ENCODE measurements at places on chromosomes 1 and 21. TPM values are rescaled to one million over a fixed set of nuclear protein-coding genes. Genes with fewer than 3 reads are reported as not detected.

The IFI44L gene
- not detected for total RNA-seq

GRCh38 chr1:197911111-197911856 lies 5.9 kb upstream of the LHX9 start:
- H3K27me3 ChIP-seq = peaks cover 91% of the 10 kb centered on the region
- peak overlapping the region; percentile 87 for H3K4me3 ChIP-seq
- no peak overlapping the region for H3K27ac ChIP-seq
- DNase-seq = peak; percentile 76

GRCh38 chr1:83802460-83803152 lies 196.3 kb downstream of the TTLL7 start:
- 0 out of 2 replicates have a peak, but pooled peaks cover 1% of the 10 kb centered on the region for H3K27me3 ChIP-seq
- H3K4me1 ChIP-seq = no peaks in the 10 kb centered on the region
- H3K4me3 ChIP-seq = no peak overlapping the region
- no peak overlapping the region for H3K27ac ChIP-seq
- DNase-seq = no peak

The HSD11B1 gene
- total RNA-seq = not detected

DNA sequence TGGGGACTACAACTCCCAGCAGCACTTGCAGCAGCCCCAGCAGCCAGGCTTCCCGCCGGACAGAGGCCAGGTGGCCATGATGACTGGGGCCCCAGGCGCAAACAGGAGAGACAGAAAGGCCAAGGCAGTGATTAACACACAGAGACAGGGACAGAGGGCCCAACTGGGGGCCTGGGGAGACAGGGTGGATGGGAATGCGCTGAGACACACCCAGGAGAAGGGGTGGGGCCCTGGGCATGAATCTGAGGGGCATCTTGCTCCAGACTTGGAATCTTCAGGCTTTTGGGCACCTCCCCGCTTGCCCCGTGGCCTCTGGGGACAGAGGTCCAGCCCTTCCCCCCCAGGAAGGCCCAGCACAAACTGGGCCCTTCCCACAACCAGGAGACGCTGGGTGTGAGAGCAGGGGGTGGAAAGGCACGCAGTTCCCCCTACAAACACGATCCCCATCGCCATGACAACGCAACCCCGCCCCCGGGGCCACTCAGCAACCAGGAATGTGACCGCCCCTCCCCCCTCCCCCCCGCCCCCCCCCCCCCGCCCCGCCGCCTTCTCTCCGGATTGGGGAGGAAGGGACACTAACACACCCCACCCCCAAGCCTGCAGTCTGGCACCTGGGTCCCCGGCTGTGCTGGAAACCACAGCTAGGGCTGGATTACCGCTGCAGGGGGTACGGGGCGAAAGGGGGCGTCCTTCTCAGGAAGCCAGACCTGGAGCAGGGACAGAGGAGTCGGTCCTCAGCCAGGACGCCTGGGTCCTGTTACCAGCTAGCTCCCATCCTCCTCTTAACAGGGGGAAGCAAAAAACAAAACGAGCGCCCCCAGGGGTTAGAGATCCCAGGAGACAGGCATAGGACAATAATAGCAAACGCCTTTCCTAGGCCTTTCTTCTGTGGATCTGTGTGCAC lies 4.5 kb downstream of the HDGF start:
- H3K36me3 ChIP-seq = peaks cover 38% of the 10 kb centered on the region
- peak; percentile 94 for DNase-seq
- peak overlapping the region; percentile 91 for H3K4me3 ChIP-seq
- H3K4me1 ChIP-seq = peaks cover 26% of the 10 kb centered on the region
- peak overlapping the region; percentile 96 for H3K27ac ChIP-seq

DNA sequence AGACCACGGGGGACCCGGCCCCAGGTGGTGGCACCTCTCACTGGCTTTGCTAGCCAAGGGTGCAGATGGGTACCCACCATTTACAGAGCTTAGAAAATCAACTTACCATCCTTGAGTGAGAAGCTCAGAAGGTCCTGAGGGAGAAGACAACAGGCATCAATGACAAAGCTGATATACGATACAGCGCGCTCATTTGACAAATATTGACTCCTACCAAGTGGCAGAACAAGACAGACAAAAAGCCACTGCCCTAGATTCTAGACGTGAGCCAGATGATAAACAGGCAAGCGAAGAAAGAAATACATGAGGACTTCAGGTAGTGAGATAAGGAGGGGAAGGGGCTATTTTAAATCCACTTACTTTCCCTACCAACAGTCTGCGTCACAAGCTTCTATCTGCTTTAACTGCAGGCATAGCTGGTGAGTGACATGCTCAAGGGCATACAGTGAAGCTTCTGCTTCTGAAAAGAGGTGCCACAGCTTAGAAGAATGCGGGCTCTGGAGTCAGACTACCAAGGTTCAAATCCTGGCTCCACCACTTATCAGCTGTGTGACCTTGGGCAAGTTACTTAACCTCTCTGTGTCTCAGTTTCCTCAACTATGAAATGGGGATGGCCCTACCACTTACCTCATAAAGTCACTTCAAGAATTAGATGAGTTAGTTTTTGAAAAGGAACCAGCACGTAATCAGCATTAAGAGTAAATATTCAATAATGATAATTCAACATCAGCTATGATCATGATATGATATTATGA lies 29.1 kb downstream of the TMCO4 start:
- H3K27ac ChIP-seq = no peak overlapping the region
- DNase-seq = no peak
- H3K36me3 ChIP-seq = no peaks in the 10 kb centered on the region
- peaks cover 4% of the 10 kb centered on the region for H3K4me1 ChIP-seq
- H3K27me3 ChIP-seq = no peaks in the 10 kb centered on the region
- no peak overlapping the region for H3K4me3 ChIP-seq

GRCh38 chr21:40466893-40467483 lies 380.0 kb downstream of the DSCAM start:
- DNase-seq = no peak
- no peaks in the 10 kb centered on the region for H3K36me3 ChIP-seq
- no peaks in the 10 kb centered on the region for H3K4me1 ChIP-seq

GRCh38 chr1:198333744-198334143 lies 176.9 kb downstream of the NEK7 start:
- DNase-seq = no peak
- H3K4me1 ChIP-seq = no peaks in the 10 kb centered on the region
- H3K36me3 ChIP-seq = no peaks in the 10 kb centered on the region
- no peaks in the 10 kb centered on the region for H3K27me3 ChIP-seq
- no peak overlapping the region for H3K4me3 ChIP-seq

The PROK1 gene
- total RNA-seq = not detected

DNA sequence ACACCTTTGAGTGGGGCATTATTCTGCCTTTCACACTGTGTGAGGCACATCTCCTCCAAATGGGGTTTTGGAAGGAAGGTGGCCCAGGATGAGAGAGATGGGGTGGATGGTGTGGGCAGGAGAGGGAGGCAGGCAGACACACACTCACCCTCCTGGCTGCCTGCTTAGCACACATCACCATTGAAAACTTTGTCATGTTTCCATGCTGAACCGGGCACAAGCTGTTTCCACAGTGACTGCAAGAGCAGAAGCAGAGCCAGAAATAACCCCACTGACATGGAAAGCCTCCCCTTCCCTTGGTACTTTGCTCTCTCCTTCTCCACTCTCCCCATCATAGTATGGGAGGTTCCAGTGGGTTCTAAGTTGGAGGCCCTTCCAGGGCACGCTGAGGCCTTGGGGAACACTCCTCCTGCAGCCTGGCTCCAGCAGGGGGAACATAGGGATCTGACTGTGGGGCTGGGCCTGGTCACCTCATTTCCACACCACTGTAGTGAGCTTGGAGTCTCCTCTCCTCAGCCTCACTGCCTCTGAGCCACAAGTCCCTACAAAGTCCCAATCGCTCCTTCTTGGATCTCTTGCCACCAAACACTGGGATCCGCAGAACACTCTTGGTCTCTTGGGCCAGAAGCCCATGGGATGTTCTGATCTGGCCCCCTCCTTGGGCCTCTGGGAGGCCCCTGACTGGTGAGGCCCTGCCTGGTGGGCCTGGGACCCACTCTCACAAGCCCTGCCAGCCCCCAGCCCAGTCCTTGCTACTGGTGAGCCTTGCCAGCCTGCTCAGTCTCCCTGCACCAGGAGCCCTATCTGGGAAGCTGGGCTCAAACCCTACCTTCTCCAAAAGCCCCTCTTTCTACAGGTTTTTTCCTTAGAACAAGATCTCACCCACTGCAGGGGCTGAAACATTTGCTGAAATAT lies 163.0 kb upstream of the EDN2 start:
- H3K27me3 ChIP-seq = no peaks in the 10 kb centered on the region
- no peaks in the 10 kb centered on the region for H3K36me3 ChIP-seq
- H3K4me3 ChIP-seq = no peak overlapping the region
- H3K4me1 ChIP-seq = no peaks in the 10 kb centered on the region
- DNase-seq = no peak
- no peak overlapping the region for H3K27ac ChIP-seq

GRCh38 chr1:247156787-247157232 lies 15.0 kb downstream of the ZNF124 start:
- no peak for DNase-seq
- H3K27me3 ChIP-seq = no peaks in the 10 kb centered on the region
- no peak overlapping the region for H3K4me3 ChIP-seq
- H3K4me1 ChIP-seq = no peaks in the 10 kb centered on the region
- H3K36me3 ChIP-seq = peaks cover 89% of the 10 kb centered on the region

- no peaks in the 10 kb centered on the region for H3K27me3 ChIP-seq
- H3K36me3 ChIP-seq = no peaks in the 10 kb centered on the region
- H3K4me3 ChIP-seq = peak overlapping the region; percentile 90
- DNase-seq = no peak
Measured at GRCh38 chr1:150563340-150564038, 14.3 kb downstream of the ADAMTSL4 start.

GRCh38 chr1:57845041-57845440 lies 421.2 kb upstream of the DAB1 start:
- H3K36me3 ChIP-seq = peaks cover 23% of the 10 kb centered on the region
- no peaks in the 10 kb centered on the region for H3K27me3 ChIP-seq

DNA sequence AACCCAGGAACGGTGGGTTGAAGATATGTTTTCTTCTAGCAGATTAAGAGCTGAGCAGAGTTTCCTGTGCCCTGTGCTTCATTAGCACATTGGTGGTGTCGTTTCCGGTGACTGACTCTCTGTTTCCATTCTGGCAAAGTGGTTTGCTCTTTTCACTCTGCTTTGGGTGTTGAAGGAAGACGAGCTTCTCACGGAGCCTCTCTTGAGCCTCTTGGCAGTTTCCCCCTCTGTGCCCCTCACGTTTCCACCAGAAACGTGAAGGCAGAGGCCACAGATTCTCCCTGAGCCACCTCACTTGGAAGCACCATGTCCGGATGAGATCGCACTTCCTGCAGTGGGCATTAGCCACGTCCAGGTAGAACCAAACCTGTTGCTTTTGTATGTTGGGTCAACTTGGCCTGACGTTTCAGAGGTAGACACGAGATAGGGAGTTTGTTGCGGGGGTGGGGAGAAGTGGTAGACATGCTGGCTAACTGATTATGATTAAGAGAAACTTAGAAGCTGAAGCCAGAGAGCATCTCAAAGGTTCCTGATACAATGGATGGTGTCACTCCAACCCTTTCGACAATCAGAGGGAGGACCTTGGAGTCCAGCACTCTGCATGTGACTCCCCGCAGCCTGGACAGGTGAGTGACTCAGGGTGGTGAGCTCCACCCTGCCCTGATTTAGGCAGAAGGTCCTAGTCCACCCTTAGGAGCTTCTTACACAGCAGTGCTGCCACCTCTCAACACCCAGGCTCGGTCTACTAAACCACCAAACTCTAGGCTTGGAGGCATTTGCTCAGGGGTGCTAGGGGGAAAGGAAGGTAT lies at the start of gene LAX1:
Gene LAX1 (plus strand): TSS at position 155 of the 809 bp plus-strand sequence. CDS start 383 bp downstream, at position 538.
- no peaks in the 10 kb centered on the region for H3K36me3 ChIP-seq
- H3K4me3 ChIP-seq = no peak within 1 kb of the TSS
- no peak for DNase-seq
- H3K27ac ChIP-seq = no peak within 1 kb of the TSS
- no peaks in the 10 kb centered on the region for H3K27me3 ChIP-seq

GRCh38 chr1:67632811-67633655 lies 52.0 kb upstream of the GADD45A start:
- H3K36me3 ChIP-seq = no peaks in the 10 kb centered on the region
- no peaks in the 10 kb centered on the region for H3K27me3 ChIP-seq
- no peak for DNase-seq

The LDLRAD2 gene
- 0.88 TPM for total RNA-seq

DNA sequence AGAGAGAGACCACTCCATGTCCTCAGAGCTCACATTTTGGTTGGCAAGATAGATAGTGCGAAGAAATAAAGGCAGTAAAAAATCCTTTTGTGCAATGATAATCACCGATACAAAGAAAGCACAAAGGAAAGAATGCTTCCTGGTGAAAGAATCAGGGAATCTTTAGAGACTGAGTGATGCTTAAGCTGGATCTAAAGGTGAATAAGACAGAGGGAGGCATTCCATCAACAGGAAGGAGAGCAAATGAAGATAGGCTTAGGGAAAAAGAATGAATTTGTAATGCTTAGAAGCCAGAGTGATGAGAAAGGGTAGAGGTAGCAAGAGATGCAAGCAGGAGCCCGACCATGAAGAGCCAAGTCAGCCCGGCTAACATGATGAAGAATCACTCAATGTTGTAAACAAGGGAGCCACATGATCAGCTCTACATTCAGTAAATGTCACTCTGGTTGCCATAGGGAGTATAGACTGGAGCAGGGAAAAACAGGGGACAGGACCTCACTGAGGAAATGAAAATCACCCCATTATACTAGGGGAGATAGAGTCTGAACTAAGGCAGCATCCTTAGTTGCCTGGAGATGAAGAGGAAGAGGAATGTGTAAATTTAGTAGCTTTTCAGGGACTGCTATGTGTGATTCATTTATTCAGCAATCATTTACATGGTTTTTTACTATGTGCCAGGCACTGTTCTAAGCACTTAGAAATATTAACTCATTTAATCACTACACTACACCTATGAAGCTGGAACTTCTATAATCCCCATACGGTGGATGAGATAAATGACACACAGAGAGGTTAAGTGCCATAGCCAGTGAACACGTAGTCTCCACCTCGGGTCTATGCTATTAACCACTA lies 402.6 kb upstream of the NFIA start:
- DNase-seq = no peak
- H3K4me1 ChIP-seq = peaks cover 2% of the 10 kb centered on the region
- no peak overlapping the region for H3K27ac ChIP-seq
- H3K27me3 ChIP-seq = no peaks in the 10 kb centered on the region
- peaks cover 3% of the 10 kb centered on the region for H3K36me3 ChIP-seq

GRCh38 chr1:185938396-185938795 lies 204.2 kb downstream of the HMCN1 start:
- H3K36me3 ChIP-seq = peaks cover 14% of the 10 kb centered on the region
- DNase-seq = no peak
- no peaks in the 10 kb centered on the region for H3K27me3 ChIP-seq
- no peak overlapping the region for H3K27ac ChIP-seq
- H3K4me3 ChIP-seq = no peak overlapping the region
- H3K4me1 ChIP-seq = peaks cover 2% of the 10 kb centered on the region

DNA sequence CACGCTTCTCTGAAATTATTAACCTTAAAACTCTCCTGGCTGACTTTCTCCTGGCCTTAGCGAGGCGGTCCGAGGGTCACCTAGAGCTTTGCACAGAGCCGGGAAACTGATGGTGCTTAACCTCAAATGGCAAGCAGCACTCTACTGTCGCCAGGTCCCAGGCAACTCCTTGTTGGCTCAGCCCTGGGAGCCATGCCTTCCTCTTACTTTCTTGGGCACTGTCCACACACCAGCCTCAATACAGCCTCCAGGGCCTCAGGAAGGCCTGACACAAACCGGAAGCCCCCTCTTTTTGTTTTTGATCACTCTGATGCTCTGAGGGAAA lies 3.8 kb downstream of the TRABD2B start:
- H3K36me3 ChIP-seq = peaks cover 6% of the 10 kb centered on the region
- H3K27ac ChIP-seq = no peak overlapping the region
- H3K4me3 ChIP-seq = no peak overlapping the region
- peaks cover 10% of the 10 kb centered on the region for H3K27me3 ChIP-seq
